ENCODE measurements at places on chromosomes 16 and 17.

DNA sequence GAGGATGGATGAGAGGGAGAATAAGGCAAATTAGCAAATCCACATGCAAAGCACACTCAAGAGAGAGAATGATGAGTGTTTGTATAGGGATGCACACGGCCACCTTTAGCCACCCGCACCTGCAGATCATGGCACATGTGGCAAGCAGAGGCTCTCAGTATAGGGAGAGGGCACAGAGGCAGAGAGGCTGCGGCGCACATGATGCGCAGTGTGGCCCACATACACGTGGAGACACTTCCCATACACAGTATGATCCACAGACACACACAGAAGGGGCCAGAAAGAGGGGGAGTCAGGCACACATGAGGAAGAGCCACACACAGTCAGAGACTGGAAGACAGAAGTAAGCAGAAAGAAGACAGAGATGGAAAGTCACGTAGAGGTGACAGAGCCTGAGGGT, 6.5 kb upstream of the CHD3 start:
- no peak for DNase-seq

DNA sequence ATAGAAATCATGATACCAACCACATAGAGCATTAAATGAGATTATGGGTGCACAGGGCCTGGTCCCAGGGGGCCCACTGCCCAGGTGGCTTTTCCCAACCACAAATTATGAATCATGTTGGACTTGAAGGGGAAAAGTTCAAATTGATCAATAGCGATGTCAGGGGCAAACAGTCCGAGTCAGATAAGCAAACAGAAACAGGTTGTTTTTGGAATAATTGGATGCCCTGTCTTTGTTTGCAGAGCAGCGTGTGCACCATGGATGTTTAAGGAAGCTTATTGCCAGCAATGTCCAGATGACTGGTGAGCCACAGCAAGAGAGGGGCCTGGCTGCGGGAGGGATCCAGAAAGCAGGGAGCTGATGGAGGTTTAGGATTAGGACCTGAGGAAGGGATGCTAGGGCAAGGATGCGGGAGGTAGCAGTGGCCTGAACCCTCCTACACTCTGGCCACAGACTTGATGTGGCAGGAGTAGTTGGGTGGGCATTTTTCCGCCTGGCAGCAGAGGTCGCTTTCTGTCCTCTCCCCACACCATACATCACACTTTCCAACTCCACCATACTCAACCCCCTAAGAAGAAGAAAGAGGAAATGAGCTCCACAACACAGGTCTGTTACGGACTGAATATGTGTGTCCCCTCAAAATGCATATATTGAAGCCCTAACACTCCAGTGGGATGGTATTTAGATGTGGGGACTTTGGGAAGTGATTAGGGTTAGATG, 266.4 kb upstream of the RPL38 start:
- DNase-seq: no peak

DNA sequence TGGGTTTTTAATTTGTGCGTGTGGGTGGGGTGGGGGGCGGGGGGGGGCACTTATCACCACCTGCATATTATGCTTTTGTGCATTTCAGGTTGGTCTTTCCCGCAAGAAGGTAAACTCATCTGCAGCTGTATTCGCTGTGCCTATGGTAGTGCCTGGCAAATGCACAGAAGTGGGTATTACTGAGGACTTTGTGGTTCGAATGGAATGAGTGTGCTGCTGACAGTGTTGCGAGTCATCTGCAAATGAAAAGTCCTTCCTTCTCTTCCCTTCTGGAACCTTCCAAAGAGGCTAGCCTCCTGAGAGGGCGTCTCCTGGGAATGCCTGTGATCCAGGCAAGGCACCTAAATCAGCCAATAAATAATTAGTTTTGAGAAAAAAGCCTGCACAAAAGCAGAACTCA, 532.9 kb downstream of the MAF start:
- no peak for DNase-seq

- no peak for DNase-seq
These were observed 108.4 kb downstream of the SYCE1L start for GRCh38 chr16:77307426-77308162.

GRCh38 chr16:67841198-67841815, 813 bp upstream of the THAP11 start:
- DNase-seq: no peak

- DNase-seq: no peak
These were observed 3.9 kb upstream of the C17orf99 start for GRCh38 chr17:78142119-78142861.

DNA sequence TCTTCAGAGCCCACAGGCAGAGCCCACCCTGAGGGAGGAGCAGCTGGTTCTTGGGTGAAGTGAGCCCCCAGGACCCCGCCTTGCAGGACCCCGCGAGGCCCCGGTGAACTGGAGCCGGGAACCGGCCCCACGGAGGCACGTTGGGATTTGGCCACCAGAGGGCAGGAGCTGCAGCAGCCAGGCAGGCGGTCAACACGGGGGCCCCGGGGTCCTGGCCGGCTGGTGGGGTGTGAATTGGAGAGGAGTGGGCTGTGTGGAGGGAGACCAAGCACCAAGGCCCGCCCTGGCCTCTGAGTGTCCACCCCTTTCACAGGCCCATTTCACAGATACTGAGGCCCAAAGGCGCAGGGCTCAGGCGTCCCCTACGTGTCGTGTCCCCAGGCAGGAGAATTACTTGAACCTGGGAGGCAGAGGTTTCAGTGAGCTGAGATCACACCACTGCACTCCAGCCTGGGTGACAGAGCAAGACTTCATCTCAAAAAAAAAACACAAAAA, 2.2 kb downstream of the DPEP1 start:
- DNase-seq: no peak

GRCh38 chr16:12750554-12750918, 53.2 kb downstream of the CPPED1 start:
- no peak for DNase-seq

DNA sequence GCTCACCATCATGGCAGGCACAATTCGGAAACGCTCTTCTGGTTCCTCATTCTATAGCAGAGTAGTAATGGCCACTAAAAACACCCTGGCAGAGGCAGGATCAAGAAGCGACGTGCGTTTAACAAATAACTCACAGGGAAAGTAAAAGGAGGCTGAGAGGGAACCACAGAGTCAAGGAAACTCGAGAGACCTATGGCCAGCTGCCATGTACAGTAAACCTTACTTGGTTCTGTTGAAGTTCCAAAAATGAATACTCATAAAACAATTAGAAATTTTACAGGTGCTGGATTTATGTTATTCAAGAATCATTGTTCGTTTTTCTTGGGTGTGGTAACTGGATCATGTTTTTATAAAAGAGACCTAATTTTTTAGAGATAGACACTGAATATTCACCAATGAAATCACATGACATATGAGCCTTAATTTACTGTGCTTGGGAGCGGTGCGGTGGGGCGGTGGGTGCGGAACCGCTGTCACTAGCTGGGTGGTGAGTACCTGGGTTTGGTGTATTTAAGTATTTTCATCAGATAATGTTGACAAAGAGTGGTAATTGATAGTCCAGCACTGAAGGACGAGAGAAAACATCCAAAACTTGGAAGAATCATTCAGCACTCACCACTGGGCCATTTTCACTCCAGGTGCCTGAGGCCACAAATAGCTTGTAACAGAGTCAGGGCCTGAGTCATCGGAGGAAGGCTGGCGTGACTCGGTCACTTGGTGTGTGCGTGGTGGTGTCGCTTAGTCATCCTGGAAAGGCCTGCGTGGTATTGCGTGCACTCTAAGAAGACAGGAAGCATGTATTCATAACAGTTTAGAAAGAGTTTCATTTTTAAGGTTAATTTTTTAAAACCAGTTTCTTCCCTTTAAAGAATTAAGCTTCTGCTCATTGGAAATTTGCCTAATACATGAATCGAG, 135.4 kb upstream of the CHMP6 start:
- DNase-seq: no peak

DNA sequence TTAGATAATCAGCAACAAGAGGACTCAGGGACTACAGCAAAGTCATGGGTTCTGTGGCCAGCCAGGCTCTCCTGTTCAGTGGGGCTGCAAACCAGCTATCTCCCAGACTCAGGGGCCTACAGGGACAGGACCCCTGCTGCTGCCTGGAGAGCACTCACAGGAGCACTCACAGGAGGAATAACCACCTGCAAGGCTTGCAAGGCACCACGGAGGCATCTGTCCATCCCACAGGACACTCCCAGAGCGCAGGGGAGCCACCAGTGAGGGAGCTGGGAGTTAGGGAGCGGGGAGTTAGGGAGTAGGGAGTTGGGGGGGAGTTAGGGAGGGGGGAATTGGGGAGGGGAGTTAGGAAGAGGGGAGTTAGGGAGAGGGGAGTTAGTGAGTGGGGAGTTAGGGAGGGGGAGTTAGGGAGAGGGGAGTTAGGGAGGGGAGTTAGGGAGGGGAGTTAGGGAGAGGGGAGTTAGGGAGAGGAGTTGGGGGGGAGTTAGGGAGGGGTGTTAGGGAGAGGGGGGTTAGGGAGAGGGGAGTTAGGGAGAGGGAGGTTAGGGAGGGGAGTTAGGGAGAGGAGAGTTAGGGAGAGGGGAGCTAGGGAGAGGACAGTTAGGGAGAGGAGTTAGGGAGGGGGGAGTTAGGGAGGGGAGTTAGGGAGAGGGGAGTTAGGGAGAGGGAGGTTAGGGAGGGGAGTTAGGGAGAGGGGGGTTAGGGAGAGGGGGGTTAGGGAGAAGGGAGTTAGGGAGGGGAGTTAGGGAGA, 5.7 kb downstream of the CANT1 start:
- DNase-seq: no peak

DNA sequence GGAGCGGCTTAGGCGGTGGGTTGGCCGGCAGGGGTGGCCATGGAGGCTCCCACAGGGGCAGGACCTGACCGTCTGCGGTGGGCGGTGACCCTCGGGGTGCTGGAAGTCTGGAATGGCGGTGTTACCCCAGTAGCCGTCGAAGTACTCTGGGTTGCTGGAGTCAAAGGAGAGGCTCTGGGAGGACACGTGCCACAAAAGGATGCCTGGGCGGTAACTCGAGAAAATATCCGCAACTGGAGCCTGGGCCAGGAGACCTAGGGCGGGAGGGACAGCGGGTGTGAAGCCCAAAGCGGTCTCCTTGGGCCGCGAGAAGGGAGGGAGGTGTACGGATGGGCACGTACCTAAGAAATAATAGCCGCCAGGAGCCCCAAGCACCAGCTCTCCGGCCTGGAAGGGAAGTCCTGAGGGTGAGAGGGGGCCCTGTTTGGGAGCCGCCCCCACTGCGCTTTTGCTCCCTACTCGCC, 4.6 kb downstream of the ITGA2B start:
- no peak for DNase-seq

- DNase-seq: no peak
These were observed 139.2 kb upstream of the HS3ST2 start for GRCh38 chr16:22674832-22675191.

GRCh38 chr16:69326172-69326873, 4.1 kb downstream of the PDF start:
- DNase-seq: no peak

DNA sequence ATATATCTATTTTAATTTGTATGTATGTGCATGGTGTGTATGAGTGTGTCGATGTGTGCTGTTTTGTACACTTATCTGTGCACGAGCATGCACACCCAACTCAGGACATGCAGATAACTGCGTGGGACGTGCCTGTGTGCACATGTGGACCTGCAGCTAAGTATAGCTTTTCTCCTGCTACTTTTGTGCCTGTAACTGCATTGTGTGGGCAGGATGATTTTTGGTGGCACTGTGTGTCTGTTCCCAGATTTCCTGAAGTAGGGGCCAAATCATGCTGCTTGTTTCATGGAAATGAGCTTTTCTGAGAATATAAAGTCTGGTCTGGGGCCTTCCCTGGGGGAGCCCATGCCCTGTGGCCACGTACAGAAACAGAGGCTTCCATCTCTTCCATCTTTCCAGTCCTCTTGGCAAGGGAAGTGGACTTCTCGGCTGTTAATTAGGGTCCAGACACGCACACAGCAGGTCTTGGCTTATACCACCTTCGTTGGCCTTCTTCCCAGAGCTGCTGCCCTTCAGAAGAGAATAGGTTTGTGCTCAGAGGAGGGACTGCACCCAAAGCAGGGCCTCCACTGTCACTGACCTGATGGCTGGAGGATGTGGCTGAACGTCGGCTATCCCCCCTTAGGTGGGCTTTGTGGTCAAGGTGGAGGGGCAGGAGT, 30.2 kb downstream of the SPNS3 start:
- DNase-seq: no peak

GRCh38 chr16:85586380-85587104, 26.6 kb upstream of the GSE1 start:
- DNase-seq: no peak

- no peak for DNase-seq
These were observed 57.8 kb downstream of the LDHD start for GRCh38 chr16:75058806-75059205.

- DNase-seq: no peak
These were observed 173.7 kb downstream of the SOX9 start for GRCh38 chr17:72294487-72294893.

GRCh38 chr16:30533748-30534367, 800 bp downstream of the ZNF747 start:
- no peak for DNase-seq

DNA sequence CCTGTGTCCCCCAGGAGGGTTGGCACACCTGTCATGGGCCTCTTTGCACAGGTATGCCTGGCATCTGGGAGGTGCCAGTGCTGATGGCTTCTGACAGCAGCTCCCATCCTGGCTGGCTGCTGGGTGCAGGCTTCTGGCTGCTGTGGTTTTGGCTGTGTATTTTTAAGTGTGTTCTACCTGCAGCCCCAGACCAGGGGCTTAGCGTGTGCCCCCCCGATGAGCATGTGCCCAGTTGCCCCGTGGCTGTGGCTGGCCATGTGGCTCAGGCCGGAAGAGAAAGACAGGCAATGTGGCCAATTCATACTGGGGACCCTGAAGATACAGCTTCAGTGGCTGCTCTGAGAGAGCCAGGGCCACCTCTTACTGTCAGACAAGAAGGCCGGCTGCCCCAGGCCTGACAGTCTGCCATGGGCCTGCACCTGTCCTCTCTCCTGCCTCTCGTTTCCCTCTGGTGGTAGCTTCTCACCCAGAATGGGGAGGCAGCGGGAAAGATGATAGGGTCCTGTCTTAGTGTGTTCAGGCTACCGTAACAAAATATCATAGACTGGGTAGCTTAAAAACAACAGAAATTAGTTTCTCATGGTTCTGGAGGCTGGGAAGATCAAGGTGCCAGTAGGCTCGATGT, 37.6 kb upstream of the LGALS9 start:
- no peak for DNase-seq

- no peak for DNase-seq
These were observed 19.0 kb upstream of the MON1B start for GRCh38 chr16:77171745-77172635.

DNA sequence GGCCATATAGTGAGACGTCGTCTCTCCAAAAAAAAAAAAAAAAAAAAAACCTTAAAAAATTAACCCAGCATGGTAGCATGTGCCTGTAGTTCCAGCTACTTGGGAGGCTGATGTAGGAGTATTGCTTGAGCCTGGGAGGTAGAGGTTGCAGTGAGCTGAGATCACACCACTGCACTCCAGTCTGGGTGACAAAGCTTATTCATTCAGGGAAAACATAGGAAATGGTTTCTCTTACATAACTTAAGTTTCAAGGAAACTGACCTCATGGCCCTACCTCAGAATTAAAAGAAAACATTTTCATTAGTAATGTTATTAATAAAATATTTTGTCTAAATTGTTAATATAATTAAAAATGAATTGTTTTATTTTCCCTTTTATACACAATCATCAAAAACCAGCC, 31.4 kb downstream of the COG1 start:
- DNase-seq: no peak

- no peak for DNase-seq
These were observed 12.0 kb upstream of the MRC2 start for GRCh38 chr17:62615503-62615902.

- no peak for DNase-seq
These were observed 20.2 kb downstream of the CACNG4 start for GRCh38 chr17:66984730-66985129.

- DNase-seq: no peak
These were observed 681 bp downstream of the USP43 start for GRCh38 chr17:9645851-9646545.

- DNase-seq: no peak
These were observed 25.9 kb upstream of the EFCAB13 start for GRCh38 chr17:47297661-47298400.

Data from T-helper 17 cell (primary cell).